CD4-positive, alpha-beta T cell treated with Interleukin-17A for 4 hours (primary cell): ENCODE measurements at places on chromosomes 1 and 21.

GRCh38 chr1:67919274-67920072 is 86.2 kb upstream of the GNG12 start:
- no peak for DNase-seq

DNA sequence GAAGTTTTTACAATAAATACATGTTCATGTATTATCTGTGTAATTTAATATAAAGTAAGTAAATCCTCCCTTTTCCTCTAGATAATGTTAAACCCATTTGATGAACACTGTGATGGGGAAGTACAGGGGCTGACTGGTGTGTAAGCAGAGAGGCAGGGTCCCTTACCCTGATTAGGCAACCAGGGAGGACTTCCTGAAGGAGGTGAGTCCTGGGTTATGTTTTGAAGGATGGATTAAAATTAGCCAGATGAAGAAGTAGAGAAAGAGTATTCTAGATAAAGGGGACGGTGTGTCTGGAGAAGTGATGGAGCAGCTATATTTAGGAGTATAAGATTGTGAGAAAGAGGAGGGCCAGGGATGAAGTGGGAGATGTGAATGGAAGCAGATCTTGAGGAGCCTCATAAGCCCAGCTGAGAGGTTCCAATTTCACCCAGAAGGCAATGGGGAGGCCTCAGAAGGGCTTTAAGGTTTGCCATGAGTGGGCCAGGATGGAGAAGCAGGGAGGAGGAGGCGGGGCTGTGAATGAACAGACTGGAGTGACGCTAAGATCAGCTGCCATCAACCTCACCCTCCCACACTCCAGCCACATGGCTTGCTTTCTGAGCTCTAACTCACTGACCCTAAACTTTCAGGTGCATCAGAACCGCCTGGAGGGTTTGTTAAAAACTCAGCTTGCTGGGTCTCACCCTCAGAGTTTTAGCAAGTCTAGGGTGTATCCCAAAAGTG is 30.9 kb upstream of the ID3 start:
- no peak for DNase-seq

DNA sequence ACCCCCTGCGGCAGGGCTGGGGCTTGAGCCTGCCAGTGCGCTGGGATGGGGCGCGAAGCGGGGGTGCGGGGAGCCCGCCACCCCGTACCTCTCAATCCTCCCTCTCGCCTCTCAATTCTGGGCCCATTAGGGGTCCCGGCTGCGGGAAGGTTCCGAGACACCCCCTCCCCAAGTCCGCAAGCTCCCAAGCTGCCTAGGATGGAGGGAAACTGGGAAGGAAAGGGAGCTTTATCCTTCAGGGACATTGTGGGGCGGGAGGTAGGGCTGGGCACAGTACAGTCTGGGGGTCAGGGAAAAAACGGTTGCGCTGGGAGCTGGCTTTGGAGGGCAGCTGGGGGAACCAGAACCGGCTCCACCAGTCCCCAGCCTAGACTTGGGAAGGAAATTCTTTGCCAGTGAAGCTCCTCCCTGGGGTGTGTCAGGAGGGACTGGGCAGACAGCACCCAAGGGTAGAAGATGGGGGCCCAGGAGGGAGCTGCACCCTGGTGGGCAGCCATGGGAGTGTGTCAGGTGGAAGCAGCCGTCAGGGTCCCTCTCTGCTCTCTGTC is 904 bp downstream of the GJB3 start:
- no peak for DNase-seq

GRCh38 chr1:206419250-206419649 is 51.0 kb upstream of the IKBKE start:
- no peak for DNase-seq

GRCh38 chr1:206491616-206492015 is 15.7 kb upstream of the RASSF5 start:
- DNase-seq = no peak

DNA sequence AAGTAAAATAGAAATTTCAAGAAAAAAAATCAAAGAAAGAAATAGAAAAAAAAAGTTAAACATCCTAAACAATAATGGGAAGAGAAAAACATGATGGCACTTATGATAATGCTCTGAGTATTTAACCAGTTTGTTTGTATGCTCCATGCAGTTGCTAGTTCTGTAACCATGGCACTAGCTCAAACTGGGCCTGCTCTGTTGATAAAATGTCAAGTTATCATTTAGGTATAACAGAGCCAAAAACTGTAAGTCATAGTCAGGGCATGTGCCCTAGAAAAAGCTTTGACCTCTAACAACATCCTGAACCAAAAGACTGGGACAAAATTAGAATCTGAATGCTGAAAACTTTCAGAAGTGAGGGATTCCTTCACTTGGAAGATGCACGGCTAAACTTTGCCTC is 148.9 kb downstream of the KCNT2 start:
- no peak for DNase-seq

DNA sequence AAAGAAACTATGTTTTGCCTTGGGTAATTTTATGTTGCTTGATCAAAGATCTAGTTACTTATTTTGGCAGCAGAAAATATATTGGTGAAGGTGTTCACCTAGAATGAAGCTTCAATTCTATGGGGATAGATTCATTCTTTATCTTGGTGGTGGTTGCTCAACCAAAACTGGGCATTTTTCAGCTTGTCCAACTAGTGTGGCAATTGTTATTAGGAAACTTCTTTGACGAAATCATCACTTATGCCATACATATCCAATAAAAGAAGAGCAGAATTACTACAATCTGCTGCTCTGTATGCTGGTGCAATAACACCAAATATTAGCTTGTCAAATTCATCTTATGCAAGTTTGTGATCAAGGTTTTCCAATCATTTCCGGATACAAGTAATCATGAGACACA is 26.8 kb upstream of the TMPRSS15 start:
- no peak for DNase-seq

DNA sequence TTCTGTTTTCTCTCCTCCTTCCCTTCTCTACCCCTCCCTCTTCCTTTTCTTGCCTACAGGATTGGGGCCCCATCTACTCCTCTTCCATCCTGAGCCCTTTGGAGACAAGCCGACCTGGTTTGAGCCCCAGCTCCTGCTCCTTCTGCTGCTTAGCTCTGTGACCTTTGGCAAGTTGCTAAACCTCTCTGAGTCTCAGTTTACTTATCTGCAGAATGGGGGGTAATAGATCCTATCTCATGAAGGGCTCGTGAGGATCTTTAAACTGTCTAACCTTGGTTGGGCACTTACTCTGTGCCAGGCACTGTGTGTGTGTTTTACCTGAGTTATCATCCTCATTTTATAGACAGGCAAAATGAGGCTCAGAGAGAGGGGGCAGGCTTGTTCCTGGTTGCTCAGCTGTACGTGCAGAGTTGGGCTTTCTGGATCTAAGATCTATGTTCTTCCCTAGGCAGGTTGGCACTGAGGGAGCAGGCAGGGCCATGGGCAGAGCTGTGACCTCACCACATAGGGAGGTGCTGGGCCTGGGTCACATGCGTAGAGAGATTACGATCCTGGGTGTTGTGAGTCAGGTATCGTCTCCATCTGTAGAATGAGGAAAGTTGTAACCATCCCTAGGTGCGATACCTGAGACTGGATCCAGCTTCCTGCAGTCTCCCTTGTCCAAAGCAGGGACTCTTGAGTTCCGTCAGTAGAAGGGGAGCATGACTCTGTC is 58.5 kb downstream of the FOXO6 start:
- DNase-seq = no peak

GRCh38 chr1:23910144-23910543 is 3.0 kb downstream of the CNR2 start:
- no peak for DNase-seq

DNA sequence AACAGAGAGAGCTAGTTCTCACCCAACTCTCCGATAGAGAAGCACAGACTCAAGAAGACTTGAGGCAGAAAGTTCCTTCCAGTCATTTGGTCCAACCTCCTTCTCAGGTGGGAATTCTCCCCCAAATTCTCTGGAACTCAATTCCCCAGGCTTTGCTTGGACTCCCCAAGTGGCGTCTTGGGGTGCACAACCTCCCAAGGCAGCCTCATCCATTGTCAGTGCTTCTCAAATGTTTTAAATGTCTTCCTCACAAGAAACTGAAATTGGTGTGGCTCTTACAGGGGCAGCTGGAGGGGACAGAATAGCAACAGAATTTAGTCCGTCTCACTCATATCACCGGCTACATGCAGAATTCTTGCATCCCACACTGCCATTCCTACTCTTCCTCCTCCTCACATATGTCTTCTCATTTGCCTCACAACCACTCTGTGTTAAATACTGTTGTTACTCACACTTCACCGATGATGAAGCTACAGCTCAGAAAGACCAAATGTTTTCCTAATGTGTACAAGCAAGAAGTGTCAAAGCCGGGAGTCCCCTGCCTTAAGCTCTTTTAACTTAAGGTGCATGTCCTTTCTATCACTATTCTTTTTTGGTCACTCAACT is 33.4 kb upstream of the CD84 start:
- no peak for DNase-seq

DNA sequence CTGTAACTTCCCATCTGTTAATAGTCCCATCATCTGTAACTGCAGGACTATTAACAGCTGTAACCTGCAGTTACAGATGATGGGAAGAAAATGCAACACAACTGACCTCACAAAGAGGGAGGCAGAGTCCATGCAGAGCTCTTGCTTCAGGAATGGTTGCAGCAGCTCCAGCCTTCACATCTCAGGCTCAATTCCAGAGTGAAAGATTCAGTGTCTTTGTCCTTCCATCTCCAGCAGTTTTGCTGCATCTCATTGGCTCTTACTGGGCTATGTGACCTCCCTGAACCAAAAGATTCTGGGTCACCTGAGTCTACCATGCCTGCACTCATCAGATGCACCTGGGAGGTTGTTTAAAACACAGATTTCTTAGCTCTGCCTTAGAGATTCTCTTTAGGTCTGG is 686.7 kb downstream of the MATN1 start:
- no peak for DNase-seq

DNA sequence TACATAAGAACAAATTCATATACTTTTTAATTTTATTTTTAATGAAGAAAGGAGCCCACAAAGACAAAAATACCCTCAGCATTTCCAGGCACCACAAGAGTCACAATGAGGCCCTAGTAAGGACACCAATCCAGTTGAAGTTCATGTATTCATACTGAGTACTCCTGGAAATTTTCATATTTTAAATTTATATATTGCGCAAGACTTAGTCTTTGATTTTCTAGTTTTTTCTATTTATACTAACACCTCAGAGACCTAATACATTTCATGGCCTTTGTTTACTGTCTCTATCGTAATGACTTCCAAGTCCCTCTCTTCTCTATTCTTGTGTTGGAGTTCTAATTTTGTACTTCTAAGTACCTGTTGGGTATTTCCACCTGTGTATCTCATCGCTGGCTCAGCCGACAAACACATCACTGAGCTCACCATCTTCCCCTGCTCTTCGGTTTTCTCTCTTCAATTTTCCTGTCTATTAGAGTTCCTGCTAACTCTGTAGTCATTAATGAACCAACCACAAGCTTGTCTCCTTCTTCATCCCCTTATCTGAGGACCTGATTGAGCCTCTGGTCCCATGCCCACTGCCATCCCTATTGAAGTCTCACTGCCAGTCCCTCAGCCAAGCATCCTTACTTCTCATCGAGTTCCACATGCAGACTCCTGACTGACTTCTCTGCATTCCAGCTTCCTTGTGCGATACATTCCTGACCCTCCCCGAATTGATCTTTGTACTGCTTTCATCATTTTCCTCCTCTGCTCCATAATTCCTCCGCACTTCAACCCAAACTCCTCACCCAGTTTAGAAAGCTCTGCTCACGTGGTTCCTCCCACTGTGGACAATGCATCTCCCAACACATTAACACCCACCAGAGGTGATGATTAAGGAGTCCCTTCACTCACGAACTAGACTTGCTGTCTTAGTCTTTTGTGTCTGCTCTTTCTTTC is 17.3 kb upstream of the IRF2BP2 start:
- no peak for DNase-seq

GRCh38 chr1:19436716-19437476 is 48.4 kb downstream of the CAPZB start:
- peak; percentile 50 for DNase-seq

- peak; percentile 85 for DNase-seq
These were observed 12.9 kb upstream of the PHLDA3 start for GRCh38 chr1:201481761-201482493.

GRCh38 chr1:24255226-24255625 is 63.9 kb upstream of the GRHL3 start:
- no peak for DNase-seq

- no peak for DNase-seq
These were observed 31.6 kb upstream of the NFIA start for GRCh38 chr1:61050541-61051442.

DNA sequence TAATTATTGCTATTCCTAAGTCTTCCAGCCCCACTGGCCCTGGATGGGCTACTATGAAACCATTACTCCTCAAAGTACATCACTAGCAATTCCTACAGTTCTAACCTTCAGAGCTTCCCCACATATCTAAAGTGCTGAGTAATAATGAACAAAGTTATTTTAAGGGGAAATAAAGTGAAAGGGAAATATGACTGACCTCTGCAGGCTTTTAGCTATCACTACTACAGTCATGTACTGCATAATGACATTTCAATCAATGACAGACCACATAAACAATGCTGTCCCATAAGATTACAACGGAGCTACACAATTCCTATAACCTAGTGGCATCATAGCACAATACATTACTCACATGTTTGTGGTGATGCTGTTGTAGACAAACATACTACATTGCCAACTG is 32.5 kb upstream of the ASPM start:
- no peak for DNase-seq

GRCh38 chr1:10401281-10401680 is 2.4 kb downstream of the PGD start:
- DNase-seq = no peak

DNA sequence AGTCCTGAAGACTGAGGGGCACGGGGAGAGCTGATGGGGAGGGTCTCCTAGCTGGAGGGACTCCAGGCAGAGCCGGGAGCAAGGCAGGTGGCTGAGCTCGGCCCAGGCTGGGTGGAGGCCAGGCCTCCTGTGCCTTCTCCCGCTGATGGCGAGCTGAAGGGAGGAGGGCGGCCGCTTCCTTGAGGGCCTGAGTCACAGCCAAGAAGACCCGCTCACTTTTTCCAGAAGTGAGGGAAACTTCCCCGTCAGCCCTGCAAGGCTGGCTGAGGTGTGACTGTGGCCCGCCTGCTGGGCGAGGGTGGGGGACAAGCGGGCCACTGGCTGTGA is 1.7 kb upstream of the VWA1 start:
- DNase-seq = no peak
